ENCODE measurements at places on chromosomes 11 and 22. TPM values are rescaled to one million over a fixed set of nuclear protein-coding genes. Genes with fewer than 3 reads are reported as not detected.

The PLAAT5 gene
- not detected for total RNA-seq

The NAALAD2 gene
- not detected for total RNA-seq

DNA sequence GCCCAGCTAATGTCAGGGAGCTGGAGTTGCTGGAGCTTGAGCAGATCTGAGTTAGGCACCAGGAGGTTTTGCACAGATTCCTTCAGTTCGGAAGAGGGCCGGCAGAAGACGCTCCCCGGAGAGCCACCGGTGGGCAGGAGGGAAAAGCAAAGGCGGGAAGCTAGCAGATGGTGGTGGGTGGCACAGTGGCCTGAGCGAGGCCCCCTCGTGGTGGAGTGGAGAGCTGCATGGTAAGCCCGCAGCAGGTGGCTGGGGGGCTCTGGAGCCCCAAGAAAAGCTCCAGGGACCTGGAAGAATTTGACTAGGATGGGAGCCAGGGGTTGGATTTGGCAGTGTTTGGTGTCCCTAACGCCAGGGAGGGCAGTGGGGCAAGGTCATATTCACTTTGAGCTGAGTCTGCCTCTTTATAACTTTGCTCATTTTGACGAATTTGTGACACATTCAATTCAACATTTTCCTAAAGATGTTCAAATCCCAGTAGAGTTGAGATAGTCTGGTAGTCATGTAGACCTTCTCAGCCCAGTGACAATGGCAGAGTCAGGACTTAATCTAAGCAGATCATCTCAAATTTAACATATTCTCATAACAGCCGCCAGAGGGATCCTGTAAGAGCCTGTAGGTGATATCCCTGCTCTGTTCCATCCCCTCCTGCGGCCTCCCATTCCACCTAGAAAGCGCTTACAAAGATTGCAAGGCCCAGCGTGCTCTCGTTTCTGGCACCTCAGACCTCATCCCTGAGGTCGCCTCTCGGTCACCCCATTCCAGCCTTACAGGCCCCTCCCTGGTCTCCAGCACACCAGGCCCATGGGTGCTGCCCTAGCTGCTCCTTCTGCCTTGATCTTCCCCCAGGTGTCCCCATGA, 57.9 kb downstream of the TRIM29 start:
- peak; percentile 36 for DNase-seq

- DNase-seq: no peak
These were observed 83.3 kb downstream of the ZC3H12C start for GRCh38 chr11:110176366-110177085.

The MDK gene
- total RNA-seq: 3.6 TPM

- no peak for DNase-seq
These were observed 33.9 kb downstream of the MARK2 start for GRCh38 chr11:63872800-63873197.

DNA sequence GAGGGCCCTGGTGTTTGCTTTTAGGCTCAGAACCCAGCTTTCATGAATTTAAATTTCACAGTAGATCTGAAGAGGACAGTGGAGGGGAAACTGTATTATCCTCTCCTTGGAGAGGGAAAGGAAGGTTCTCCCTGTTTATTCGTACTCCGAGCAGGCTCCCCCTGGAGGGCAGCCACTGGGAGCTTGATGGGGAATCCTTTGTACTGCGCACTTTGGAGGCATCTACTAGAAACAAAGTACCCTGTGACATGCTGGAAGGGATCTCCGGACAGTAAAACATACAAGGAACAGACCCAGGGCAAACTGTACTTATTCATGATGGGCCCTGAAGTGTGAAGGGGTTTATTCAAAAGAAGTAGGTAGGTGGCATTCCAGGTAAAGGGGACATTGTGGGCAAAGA, 27.2 kb downstream of the NAV2 start:
- no peak for DNase-seq

DNA sequence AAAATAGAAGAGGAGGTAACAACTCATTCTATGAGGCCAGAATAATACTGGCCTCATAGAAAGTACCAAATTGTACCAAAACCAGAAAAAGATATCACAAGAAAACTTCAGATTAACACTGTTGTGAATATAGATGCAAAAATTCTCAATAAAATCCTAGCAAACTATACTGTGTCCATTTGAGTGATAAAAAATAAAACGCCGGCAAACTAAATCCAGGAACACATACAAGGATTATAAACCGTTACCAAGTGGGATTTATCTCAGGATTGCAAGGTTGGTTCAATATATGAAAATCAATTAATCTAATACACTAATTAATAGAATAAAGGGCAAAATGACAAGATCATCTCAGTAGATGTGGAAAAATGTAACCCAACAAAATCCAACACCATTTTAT, 23.6 kb upstream of the FBXO3 start:
- DNase-seq: no peak

- DNase-seq: no peak
These were observed 66.2 kb upstream of the TCF20 start for GRCh38 chr22:42336527-42337227.

DNA sequence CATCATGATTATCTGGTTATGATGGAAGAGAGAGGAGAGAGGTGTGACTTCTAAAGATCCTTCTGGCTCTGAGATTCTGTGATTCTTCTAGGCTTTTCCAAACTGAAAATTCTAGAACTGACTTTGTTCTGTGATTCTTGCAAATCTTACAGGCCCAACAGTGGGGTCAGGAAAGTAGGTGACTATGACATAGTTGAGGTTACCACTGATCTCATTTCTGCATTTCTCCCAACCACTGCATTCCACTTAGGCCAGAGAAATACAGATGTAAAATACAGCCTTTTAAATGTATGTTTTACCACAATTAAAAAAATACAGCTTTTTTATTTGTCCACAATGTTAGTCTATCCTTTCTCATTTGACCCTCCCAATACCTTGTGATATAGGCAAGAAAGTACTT, 83.7 kb downstream of the STIM1 start:
- DNase-seq: no peak

The APOA4 gene
- not detected for total RNA-seq

GRCh38 chr11:111357150-111358037, 21.7 kb downstream of the POU2AF1 start:
- DNase-seq: no peak

DNA sequence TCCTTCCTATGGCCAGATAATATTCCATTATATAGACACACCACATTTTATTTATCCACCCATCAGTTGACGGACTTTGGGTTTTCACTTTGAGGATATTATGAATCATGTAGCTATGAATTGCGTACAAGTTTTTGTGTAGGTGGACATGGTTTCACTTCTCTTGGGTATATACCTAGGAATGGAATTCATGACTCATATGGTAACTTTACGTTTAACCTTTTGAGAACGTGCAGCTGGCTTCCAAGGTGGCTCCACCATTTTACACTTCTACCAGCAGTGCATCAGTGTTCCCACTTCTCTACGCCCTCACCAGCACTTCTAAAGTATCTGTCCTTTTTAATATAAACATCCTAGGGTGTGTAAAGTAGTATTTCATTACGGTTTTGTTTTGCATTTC, 112.0 kb downstream of the PLEKHA7 start:
- no peak for DNase-seq

- DNase-seq: no peak
These were observed 487.8 kb downstream of the BUD13 start for GRCh38 chr11:116285026-116285425.

The GALNT18 gene
- total RNA-seq: not detected

The SERHL2 gene
- not detected for total RNA-seq

- no peak for DNase-seq
These were observed 28.6 kb upstream of the ATXN10 start for GRCh38 chr22:45642986-45643385.

GRCh38 chr11:12840871-12841660, 166.8 kb downstream of the TEAD1 start:
- DNase-seq: no peak

- no peak for DNase-seq
These were observed 33.5 kb upstream of the SMIM38 start for GRCh38 chr11:69122326-69122629.

DNA sequence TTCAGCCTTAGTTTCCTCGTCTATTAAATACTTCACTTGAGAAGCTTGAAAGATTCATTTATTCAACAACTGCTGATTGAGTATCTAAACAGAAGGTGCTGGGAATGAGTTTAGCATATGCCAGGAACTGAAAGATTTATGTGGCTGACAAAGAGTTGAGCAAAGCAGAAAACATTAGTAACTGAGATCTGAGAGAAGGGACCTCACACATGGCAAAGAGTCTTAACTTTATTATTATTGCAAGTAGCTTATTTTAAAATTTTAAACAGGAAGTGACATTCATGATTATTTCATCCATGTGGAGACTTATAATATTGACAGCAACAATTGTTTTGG, 133.6 kb downstream of the CASP12 start:
- DNase-seq: no peak

The SLC25A18 gene
- not detected for total RNA-seq

The MMP10 gene
- total RNA-seq: not detected

- peak; percentile 83 for DNase-seq
These were observed 30.8 kb downstream of the MYH9 start for GRCh38 chr22:36356708-36357624.
